ENCODE measurements at places on chromosomes 16 and 17.

GRCh38 chr17:31060791-31061550 is 33.8 kb upstream of the NF1 start:
- no peak for DNase-seq

DNA sequence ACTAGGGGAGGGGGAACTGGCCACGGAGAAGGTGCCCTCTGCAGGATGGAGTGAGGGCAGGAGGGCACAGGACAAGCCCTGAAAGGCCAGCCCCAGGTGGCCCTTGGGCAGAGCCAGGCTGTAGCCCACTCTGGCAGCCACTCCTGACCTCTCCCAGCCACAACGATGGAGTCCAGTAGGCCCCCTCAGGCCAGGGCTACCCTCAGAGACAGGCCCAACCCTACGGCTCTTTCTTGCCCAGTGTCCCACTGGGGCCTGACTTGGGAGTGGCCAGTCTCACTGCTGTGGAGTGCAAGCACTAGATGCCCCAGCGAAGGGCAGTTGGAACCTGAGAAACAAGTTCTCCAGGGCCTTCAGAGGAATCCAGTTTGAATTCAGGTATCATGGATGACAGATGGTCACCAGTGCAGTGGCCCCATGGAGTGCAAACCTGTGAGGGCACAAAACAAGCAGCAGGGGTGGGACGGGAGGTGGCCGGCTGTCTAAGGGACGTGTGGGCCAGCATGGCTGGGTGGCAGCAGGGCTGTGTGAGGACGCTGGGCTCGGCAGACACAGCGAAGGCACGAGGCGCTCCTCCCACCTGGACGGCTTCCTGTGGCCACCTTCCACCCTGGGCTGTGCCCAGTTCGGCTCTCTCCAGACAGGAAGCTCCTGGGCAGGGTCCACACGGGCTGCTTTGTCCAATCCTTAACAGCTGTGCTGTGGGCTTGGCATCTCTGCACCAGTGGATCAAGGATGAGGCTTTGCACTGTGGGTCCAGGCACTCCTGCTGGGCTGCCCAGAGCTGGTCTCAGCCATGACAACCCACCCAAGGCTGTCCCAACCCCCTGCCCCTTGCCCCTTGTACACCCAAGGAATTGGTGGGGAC is 72.1 kb downstream of the AMFR start:
- peak; percentile 61 for DNase-seq

DNA sequence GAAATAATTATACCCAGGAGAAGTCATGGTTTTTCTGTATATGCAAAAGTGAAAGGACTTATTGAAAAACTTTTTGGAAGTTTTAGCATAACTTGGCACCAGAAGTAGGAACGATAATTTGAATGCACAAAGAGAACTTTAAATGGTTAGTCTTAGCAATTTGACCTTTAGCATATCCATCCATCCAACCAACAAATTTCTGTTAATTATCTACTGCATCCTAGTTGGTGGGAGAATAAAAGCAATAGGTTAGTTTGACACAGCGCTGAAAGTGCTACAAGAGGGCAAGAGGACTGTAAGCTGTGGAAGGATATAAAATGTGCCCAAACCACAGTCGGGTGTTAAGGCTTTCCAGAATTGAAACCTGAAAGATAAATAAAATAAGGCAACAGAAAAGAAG is 17.6 kb downstream of the SPAG9 start:
- no peak for DNase-seq

DNA sequence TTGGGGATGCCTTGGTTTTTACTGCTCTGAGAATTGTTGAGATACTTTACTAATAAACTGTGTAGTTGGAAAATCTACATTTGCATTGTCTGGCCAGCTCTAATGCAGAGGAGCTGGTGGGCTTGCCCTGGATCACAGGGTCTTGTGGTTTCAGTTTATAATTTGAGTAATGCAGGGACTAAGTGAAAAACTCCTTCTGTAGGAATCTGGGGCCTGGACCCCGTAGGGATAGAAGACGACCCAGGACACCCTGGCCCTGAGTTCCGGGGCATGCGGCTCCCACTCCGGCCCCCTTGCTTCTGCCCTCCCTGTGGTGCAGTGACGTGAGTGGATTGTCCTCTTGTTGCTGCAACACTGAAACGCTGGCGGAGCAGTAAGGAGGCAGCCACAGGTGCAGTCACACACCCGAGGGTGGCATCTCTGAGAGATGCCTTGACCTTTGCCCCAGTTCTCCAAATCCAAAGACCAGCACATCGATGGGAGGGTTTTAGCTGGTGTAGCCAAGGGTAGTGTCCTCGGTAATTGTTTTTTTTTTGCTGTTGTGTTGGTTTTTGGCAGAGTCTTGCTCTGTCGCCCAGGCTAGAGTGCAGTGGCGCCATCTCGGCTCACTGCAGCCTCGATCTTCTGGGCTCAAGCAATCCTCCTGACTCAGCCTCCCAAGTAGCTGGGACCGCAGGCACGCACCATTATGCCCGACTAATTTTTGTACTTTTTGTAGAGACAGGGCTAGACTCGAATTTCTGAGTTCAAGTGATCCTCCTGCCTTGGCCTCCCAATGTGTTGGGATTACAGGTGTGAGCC is 2.6 kb upstream of the RPL13 start:
- no peak for DNase-seq

GRCh38 chr16:10982465-10983150 is 38.2 kb downstream of the CLEC16A start:
- no peak for DNase-seq

Measured in type B pancreatic cell (in vitro differentiated cells).